ENCODE measurements at places on chromosomes 3 and 15.

DNA sequence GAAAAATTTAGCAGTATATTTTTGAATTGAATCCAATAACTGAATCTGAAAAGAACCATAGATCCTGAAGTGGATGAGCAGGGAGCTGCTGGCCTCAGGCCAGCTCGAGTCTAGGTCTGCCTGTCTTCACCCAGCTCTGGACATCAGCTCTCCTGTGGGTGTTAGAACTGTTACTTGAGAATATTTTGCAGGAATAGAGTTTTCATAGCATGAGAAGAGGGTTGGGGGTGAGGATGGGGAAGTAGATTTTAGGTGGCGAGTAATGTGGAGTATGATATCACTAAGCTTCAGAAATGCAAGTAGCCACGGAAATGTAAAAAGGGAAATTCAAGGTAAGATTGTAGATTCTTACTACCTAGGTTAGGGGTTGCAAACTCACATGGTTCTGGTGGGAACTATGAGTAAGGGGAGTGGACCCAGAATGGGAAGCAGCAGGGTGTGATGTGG, 6.2 kb downstream of the RAB8B start:
- DNase-seq, result no peak

- no peak for DNase-seq
Observed at GRCh38 chr15:77633913-77634265, 1.2 kb upstream of the LINGO1 start.

- no peak for DNase-seq
Observed at GRCh38 chr15:27813139-27813538, 286.0 kb downstream of the OCA2 start.

- DNase-seq, result peak; percentile 55
Observed at GRCh38 chr3:42247576-42248027, 18.4 kb downstream of the CCK start.

GRCh38 chr3:151421938-151422337, 37.4 kb upstream of the P2RY12 start:
- no peak for DNase-seq

- peak; percentile 63 for DNase-seq
Observed at GRCh38 chr3:101888653-101889052, 39.3 kb downstream of the NFKBIZ start.

GRCh38 chr3:158451405-158452055, 119.5 kb upstream of the MLF1 start:
- no peak for DNase-seq

GRCh38 chr15:73681856-73682599, 2.2 kb upstream of the CD276 start:
- no peak for DNase-seq

DNA sequence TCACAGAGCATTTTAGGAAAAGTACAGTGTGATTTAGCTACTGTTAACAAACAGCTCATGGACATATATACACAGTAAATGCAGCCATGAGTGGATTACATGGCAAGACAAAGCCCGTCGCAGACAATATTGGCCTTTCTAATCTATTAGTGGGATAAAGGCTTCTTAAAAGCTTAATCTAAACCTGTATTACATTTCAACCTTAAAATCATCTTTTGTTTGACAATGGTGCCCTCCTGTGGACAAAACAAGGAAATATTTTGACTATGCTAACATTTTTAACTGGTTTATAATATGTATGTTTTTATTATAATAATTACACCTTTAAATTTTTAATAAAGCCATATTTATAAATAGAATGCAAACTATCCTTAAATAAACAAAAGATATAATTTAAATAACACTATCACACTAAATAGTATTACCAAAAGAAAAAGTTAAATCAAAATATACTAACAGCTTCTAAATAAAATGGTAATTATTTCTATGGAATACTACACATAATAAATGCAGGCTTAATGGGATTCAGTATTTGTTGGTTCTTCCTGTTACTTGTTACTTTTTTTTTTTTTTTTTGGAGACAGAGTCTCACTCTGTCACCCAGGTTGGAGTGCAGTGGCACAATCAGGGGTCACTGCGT, 38.6 kb downstream of the TAFA4 start:
- no peak for DNase-seq

DNA sequence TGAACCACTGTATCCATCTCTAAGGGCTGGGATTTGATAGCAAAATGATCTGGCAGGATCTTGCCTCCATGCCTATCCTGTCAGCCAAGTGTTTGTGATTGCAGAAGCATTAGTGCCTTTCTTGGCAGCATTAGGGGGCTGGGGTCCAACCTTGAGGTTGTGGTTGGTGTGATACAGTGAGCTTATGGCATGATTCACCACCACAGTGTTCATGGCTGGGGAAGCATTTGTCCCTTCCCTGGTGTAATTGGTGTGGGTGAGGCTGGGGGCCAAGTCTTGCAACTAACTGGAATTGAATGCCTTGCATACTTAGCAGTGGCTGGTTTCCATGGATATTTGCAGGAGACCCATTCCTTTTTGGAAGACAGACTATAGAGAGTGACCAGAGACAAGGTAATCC, 271.0 kb upstream of the TBL1XR1 start:
- DNase-seq, result no peak

All from transverse colon (tissue), 4 donors.